ENCODE measurements at places on chromosomes 12 and 14. TPM values are rescaled to one million over a fixed set of nuclear protein-coding genes. Genes with fewer than 3 reads are reported as not detected.
A peak's percentile ranks its signal among the peaks of the same experiment; 100 is the strongest.

DNA sequence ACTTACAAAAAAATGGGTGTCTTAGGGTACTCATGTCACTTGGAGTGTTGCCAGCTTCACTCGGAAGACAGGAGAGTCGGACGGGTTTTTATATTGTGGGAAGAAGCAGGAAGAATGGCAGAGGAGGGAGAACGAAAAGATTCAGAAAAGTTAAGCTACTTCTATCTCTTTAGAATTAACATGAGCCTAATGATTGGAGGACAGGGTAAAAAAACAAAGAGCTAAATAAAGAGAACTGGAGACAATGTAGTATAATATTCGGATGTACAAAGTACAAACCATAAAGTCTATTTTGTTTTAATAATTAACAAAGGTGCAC is 43.9 kb downstream of the EFCAB11 start:
- DNase-seq: no peak

GRCh38 chr12:3375326-3375725 is 115.7 kb upstream of the PRMT8 start:
- DNase-seq: no peak

IRAK3 gene
- 7.1 TPM for total RNA-seq

CLEC4E gene
- 1.3 TPM for total RNA-seq

MMP14 gene
- 56.9 TPM for total RNA-seq

DNA sequence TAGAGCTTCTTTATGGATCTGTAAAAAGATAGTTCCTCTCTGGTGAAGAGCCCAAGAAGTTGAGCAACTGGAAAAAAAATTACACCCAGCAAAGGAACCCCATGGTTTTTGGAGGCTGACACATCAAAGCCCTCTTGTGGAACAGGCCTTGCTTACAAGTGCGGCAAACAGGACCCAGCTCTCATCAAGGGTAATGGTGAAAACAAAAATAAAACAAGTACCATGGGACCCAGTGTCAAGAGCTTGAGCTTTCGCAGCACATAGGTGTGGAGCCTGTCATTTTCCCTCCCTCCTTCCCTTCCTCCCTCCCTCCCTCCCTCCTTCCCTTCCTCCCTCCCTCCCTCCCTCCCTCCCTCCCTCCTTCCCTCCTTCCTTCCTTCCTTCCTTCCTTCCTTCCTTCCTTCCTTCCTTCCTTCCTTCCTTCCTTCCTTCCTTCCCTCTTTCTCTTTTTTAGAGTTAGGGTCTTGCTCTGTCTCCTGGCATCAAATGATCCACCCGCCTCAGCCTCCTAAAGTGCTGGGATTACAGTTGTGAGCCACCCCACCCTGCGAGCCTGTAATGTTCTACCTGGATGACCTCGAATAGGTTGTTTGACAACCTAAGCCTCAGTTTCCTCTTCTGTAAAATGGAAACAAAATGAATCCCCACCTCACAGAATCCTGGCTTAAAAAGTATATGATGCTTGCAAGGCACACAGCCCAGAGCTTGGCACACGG is 114.3 kb upstream of the RPH3A start:
- no peak for DNase-seq

KLRK1 gene
- total RNA-seq: 1.7 TPM

DNA sequence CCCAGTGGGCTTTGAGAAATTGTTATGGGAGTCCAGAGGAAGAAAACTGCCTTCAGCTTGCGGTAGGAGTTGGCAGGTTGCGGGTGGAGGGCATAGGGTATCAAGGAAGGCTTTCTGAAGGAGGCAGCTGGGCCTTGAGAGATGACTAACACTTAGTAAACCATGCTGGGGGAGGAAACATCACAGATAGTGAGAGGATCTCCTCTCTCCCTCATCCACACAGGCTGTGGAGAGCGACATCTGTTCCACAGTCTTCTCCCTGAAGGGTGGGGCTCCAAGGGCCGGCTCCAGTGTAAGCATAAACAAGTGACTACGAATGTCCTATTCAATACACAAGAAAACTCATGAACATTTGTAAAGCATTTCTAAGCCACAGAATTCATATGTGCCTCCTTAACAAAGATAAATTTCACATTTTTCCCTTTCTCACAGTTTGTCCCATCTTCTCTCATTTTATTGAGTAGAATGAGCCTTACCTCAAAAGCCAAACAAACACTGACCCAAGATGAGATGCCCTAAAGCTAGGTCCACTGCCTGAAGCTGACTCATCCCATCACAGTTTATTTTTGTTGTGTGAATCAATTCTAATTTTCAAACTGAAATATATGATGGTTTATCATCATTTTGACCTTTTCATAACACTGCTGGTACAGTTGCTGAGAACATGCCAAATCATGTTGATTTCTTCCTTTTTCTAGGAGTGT is 227.9 kb downstream of the SLC25A21 start:
- no peak for DNase-seq

- no peak for DNase-seq
Observed at GRCh38 chr12:66244446-66244845, 55.4 kb downstream of the IRAK3 start.

DNAJC22 gene
- total RNA-seq: 0.93 TPM

- no peak for DNase-seq
Observed at GRCh38 chr12:14780859-14781258, 22.4 kb downstream of the WBP11 start.

- DNase-seq: no peak
Observed at GRCh38 chr12:19484738-19485137, 45.4 kb downstream of the AEBP2 start.

- DNase-seq: no peak
Observed at GRCh38 chr14:57928732-57929131, 62.8 kb upstream of the SLC35F4 start.

GRCh38 chr12:18753481-18754123 is 15.7 kb downstream of the CAPZA3 start:
- peak; percentile 34 for DNase-seq

FOS gene
- 77.7 TPM for total RNA-seq

- DNase-seq: no peak
Observed at GRCh38 chr12:54159140-54159539, 29.6 kb downstream of the SMUG1 start.

GRCh38 chr12:67468549-67469245 is 179.8 kb upstream of the DYRK2 start:
- DNase-seq: no peak

KCNH3 gene
- 2.8 TPM for total RNA-seq

GRCh38 chr14:100618763-100619320 is 31.6 kb upstream of the BEGAIN start:
- no peak for DNase-seq

PIK3C2G gene
- 0.88 TPM for total RNA-seq

DNA sequence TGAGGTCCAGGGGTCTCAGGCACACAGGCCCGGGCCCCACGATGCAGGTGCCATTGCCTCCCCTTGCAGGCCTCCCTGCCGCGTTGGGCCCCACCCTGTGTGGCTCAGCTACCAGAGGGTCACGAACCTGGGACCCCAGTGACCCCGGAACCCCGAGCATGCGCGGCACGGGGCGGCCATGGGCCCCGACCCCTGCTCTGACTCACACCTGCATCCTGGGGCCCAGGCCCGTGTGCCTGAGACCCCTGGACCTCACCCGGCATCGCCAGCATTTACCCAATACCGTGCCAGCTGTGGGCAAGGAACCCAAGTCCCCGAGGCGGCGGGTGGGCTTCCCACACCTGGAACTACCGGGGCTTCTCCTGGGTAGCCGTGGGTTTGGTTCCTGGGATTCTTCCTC is 25.2 kb downstream of the KIF26A start:
- no peak for DNase-seq

MANSC4 gene
- total RNA-seq: not detected

GRCh38 chr12:119147847-119148448 is 30.8 kb upstream of the HSPB8 start:
- no peak for DNase-seq

RND1 gene
- 0.50 TPM for total RNA-seq

DIO2 gene
- total RNA-seq: 98.6 TPM

DNA sequence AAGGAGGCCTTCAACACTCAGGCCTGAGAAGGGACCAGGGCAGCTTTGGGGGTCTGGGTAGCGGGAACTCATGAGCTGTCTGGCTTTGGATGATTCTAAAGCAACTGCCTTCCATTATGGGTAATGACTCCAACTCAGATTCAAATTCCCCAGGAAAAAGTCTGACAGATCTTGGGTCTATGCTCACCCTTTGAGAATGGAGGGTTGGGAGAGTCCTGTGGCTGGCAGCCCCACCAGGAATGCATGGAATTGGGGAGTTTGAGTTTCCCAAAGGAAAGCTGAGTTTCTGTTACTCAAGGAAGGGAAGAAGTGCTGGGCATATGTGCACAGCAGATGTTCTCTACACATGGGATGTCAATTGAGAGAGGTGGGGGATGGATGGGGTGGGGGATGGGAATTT is 22.4 kb upstream of the LTBP2 start:
- DNase-seq: no peak

DNA sequence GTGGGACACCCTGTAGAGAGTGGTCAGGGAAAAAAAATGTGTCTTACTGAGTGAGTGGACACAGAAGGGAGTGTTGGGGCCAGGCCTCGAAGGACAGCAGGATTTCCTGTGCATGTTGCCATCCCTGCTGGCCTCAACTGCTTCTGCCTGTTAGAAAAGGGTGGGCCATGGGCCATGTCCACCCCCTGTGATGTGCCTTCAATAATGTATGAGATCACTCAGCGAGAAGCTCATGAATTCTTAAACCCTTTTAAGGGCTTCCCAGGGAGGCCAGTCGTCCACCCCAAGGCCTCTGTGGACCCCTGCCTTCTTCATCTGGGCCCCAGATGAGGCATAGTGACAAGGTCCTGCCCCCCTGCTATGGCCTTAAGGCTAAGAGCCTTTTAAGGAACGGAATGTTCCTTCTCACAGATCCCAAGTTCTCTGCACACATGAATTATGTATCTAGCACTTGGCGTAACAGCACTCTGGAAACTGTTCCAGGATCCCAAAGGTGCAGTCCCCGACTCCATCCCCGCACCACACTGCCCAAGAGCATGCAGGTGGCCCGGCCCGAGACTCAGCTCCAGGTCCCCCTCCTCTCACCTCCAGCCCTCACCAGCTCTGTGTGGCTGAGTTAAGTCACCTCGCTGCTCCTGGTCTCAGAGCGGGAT is 8.9 kb upstream of the C14orf132 start:
- DNase-seq: no peak

GRCh38 chr12:107356937-107357295 is 263.6 kb upstream of the CRY1 start:
- DNase-seq: no peak

GRCh38 chr14:56055511-56055910 is 62.7 kb upstream of the PELI2 start:
- DNase-seq: no peak

DNA sequence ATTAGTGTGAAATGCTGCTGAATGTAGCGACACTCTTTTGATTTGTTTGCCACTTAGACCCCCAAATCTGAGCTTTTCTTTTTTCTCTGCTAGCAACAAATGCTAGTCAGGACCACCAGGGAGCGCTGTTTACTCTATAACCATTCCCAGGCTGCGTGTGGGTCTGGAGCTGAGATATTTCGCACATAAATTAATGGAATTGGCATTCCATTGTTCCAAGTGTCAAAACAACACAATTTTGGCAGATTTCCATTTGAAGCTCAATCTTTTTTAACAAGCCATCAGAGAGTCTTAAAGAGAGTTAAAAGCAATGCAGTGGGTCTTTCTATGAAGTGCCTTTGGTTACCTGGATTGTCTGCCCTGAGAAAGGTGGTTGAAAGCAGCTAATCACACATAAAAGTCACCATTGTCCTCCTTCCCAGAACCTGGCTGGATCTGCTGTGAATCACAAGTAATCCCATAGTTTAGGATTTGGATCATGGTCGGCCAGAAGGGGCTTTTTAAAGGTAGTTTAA is 7.4 kb upstream of the TMEM132C start:
- peak; percentile 31 for DNase-seq

DNA sequence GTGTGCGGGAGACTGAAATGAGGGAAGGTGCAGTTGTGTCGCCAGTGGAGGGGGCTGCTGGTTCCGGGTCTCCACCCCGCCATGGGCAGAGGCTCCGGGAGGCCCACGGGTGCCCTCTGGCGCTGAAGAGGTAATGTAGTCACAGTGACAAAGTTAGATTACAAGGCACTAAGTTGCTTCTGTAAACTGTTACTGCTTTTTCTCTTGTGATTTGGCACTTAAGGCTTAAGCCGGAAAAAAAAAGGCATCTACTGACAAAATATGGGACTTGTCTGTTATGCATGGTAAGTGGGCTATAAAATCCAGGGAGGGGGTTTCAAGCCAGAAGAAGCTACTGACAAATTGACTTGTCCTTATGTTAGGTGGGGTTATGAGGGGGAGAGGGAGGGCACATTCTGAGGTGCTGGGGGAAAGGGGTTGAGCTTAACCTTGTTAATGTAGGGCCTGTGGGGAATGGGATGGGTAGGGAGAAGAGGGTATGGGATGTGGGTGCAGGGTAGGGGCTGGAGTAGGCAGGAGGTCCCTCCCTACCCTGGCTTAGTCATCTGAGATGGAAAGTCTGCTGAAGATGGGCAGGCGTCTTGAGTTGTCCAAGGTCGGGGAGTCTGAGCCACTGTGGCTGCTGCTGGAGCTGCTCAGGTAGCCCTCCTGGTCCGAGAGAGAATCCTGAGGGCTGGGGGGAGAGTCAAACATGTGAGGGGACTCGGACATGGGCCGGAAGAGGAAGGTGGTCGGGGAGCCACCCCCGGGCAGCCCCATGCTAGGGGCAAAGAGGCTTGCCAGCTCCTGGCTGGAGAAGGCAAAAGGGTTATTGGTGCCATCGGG is 3.7 kb downstream of the ZFP36L1 start:
- peak; percentile 79 for DNase-seq

DNA sequence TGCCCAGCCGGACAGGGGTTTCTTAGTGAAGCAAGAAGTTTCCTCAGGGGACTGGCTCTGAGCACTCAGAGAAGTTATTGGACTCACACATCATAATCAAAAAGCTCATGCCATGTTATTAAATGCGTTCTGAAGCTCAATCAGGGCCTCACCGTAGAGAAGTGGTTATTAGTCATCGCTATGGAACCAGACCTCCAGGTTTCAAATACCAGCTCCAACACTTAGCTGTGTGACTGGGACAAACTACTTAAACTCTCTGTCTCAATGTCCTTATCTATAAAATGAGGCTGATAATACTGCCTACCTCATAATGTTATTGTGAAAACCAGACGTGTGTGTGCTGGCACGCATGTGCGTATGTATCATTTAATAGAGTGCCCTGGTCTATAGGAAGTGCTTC is 7.3 kb downstream of the STAT6 start:
- no peak for DNase-seq

GRCh38 chr14:64178814-64179213 is 115.4 kb downstream of the ESR2 start:
- DNase-seq: no peak

DNA sequence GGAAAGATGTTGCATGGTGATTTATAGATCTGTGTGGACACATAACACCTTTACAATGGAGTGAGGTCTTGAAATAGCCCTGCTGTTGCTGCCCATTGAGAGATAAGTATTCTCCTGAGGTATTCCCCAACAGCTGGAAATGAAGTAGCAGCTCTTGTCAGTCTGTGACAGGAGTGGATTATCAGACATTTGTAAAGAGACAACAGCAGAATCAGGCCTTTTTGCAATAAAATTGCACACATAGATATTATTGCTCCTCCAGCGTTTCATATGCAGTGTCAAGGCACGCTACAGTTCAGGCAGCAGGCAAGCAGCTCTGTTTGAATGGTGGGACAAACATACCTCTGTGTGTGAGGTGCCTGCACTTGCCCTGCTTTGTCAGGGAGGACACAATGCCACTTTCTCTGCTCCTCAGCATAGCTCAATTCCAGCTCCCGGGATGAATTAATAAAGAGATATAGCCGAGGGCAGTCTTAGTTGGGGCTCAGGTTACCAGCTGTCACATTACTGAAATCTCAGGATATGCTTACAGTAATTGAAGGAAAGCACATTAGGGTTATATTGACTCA is 49.4 kb downstream of the BICD1 start:
- no peak for DNase-seq

Data from adrenal gland (tissue), 19 donors.